ENCODE measurements at places on chromosomes 1 and 21. TPM values are rescaled to one million over a fixed set of nuclear protein-coding genes. Genes with fewer than 3 reads are reported as not detected.

RALGPS2 gene
- 31.5 TPM for total RNA-seq

HES2 gene
- total RNA-seq, result 3.6 TPM

DCDC2B gene
- not detected for total RNA-seq

BTG2 gene
- total RNA-seq, result 16.8 TPM

FMO2 gene
- not detected for total RNA-seq

SLAMF7 gene
- total RNA-seq, result 2.5 TPM

ZSWIM5 gene
- 0.56 TPM for total RNA-seq

CLEC20A gene
- total RNA-seq, result not detected

KCNK1 gene
- 20.7 TPM for total RNA-seq

NBPF8 gene
- total RNA-seq, result 4.4 TPM

YY1AP1 gene
- total RNA-seq, result 47.0 TPM

MGST3 gene
- total RNA-seq, result 226 TPM

CFHR3 gene
- 0.20 TPM for total RNA-seq

TNFRSF25 gene
- 3.3 TPM for total RNA-seq

GJA4 gene
- total RNA-seq, result not detected
